ENCODE measurements at places on chromosomes 6 and 20.
A peak's percentile ranks its signal among the peaks of the same experiment; 100 is the strongest.

- no peaks in the 10 kb centered on the region for H3K36me3 ChIP-seq
- no peak overlapping the region for H3K27ac ChIP-seq
- DNase-seq, result no peak
- H3K4me1 ChIP-seq, result no peaks in the 10 kb centered on the region
- no peak overlapping the region for H3K4me3 ChIP-seq
These were observed 223.2 kb downstream of the ERMARD start for GRCh38 chr6:169974663-169975062.

GRCh38 chr6:83252719-83253118, 59.6 kb downstream of the RWDD2A start:
- H3K27me3 ChIP-seq, result no peaks in the 10 kb centered on the region
- H3K36me3 ChIP-seq, result no peaks in the 10 kb centered on the region
- H3K4me3 ChIP-seq, result no peak overlapping the region
- H3K27ac ChIP-seq, result no peak overlapping the region
- H3K4me1 ChIP-seq, result no peaks in the 10 kb centered on the region

- H3K4me1 ChIP-seq, result peaks cover 14% of the 10 kb centered on the region
- H3K27ac ChIP-seq, result peak overlapping the region; percentile 38
- H3K36me3 ChIP-seq, result no peaks in the 10 kb centered on the region
- H3K4me3 ChIP-seq, result peak overlapping the region; percentile 66
These were observed 7.1 kb downstream of the L3MBTL1 start for GRCh38 chr20:43514648-43514999.

GRCh38 chr20:57907131-57908000, 197.6 kb upstream of the PMEPA1 start:
- H3K4me1 ChIP-seq, result no peaks in the 10 kb centered on the region
- H3K27me3 ChIP-seq, result peaks cover 13% of the 10 kb centered on the region
- H3K4me3 ChIP-seq, result no peak overlapping the region
- H3K36me3 ChIP-seq, result no peaks in the 10 kb centered on the region

- H3K4me3 ChIP-seq, result no peak overlapping the region
- H3K36me3 ChIP-seq, result no peaks in the 10 kb centered on the region
- H3K4me1 ChIP-seq, result no peaks in the 10 kb centered on the region
- H3K27me3 ChIP-seq, result no peaks in the 10 kb centered on the region
- no peak for DNase-seq
These were observed 139.5 kb upstream of the CDH4 start for GRCh38 chr20:61112515-61112914.

DNA sequence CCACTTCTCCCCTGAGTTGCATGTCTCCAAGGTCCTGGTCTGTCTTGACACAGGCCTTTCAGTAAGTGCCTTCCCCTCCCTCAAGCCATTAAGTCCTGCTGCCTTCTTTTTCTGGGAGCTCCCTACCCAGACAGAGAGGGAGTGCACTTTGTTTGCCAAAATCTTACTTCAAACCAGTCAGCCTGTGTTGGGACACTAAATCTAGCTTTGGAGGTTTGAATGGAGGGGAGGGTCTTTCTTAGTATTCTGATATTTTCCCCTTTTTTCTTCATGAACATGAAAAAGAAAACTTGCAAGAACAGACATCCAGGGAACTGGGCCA, 170.7 kb upstream of the PMEPA1 start:
- no peak overlapping the region for H3K27ac ChIP-seq
- DNase-seq, result no peak
- no peak overlapping the region for H3K4me3 ChIP-seq
- H3K36me3 ChIP-seq, result no peaks in the 10 kb centered on the region
- H3K4me1 ChIP-seq, result no peaks in the 10 kb centered on the region

GRCh38 chr20:54343099-54343498, 132.3 kb upstream of the DOK5 start:
- DNase-seq, result no peak
- H3K4me1 ChIP-seq, result no peaks in the 10 kb centered on the region
- no peaks in the 10 kb centered on the region for H3K36me3 ChIP-seq
- H3K27ac ChIP-seq, result no peak overlapping the region
- H3K4me3 ChIP-seq, result no peak overlapping the region

GRCh38 chr6:25872814-25873213, 1.2 kb downstream of the SLC17A3 start:
- H3K4me1 ChIP-seq, result peaks cover 9% of the 10 kb centered on the region
- H3K27me3 ChIP-seq, result no peaks in the 10 kb centered on the region
- no peaks in the 10 kb centered on the region for H3K36me3 ChIP-seq
- peak; percentile 6 for DNase-seq

GRCh38 chr20:61134296-61135030, 117.6 kb upstream of the CDH4 start:
- no peaks in the 10 kb centered on the region for H3K4me1 ChIP-seq
- no peak for DNase-seq
- H3K27me3 ChIP-seq, result no peaks in the 10 kb centered on the region

DNA sequence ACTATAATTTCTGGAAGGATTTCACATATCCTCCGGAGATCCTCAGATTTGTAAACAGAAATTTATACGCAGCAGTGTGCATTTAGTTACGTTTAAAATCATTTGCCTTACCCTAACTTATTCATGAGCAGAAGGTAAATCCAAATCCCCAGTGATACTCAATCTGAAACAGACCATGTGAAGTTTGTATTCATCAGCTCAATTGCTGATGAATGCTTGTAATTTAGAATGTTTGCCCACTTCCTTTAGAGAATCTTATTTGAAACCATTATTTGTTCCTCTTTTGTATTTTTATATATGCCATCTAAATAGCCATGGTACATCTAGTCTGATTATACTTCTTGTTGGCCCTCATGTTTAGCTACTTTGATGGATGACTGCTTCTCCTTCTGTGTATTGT, 15.4 kb downstream of the TAAR1 start:
- no peaks in the 10 kb centered on the region for H3K27me3 ChIP-seq
- no peak overlapping the region for H3K4me3 ChIP-seq
- no peaks in the 10 kb centered on the region for H3K4me1 ChIP-seq
- DNase-seq, result no peak

DNA sequence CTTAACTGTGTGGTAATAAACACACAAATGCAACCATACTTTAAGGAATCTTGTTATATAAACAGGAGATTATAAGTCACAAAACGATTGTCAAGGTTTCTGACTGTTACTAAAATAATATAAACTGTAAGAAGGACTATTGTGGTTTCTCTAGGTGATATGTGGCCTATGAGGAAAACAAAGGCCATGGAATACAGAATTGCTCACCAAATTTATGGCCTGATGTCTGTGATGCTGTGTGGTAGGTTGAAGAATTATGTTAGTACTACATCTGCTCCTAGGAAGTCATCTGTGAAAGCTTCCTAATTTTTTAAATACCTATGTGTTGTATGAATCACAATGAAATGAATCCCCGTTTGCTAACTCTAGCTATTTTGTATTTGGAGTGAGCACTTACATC, 875.4 kb upstream of the MAP3K7 start:
- no peaks in the 10 kb centered on the region for H3K36me3 ChIP-seq
- H3K27me3 ChIP-seq, result no peaks in the 10 kb centered on the region
- no peak overlapping the region for H3K4me3 ChIP-seq

- peaks cover 22% of the 10 kb centered on the region for H3K27me3 ChIP-seq
- peaks cover 17% of the 10 kb centered on the region for H3K4me1 ChIP-seq
- DNase-seq, result no peak
These were observed 42.6 kb upstream of the ZNFX1 start for GRCh38 chr20:49320460-49320859.

GRCh38 chr6:3561725-3562124, 104.9 kb upstream of the SLC22A23 start:
- H3K4me1 ChIP-seq, result no peaks in the 10 kb centered on the region
- H3K27ac ChIP-seq, result no peak overlapping the region
- no peaks in the 10 kb centered on the region for H3K27me3 ChIP-seq

- no peaks in the 10 kb centered on the region for H3K36me3 ChIP-seq
- H3K4me1 ChIP-seq, result peaks cover 58% of the 10 kb centered on the region
- peak overlapping the region; percentile 94 for H3K27ac ChIP-seq
- no peaks in the 10 kb centered on the region for H3K27me3 ChIP-seq
- DNase-seq, result no peak
- peak overlapping the region; percentile 76 for H3K4me3 ChIP-seq
These were observed 1.4 kb downstream of the TOP1 start for GRCh38 chr20:41030061-41030460.

- no peaks in the 10 kb centered on the region for H3K36me3 ChIP-seq
- H3K27me3 ChIP-seq, result no peaks in the 10 kb centered on the region
- no peaks in the 10 kb centered on the region for H3K4me1 ChIP-seq
- H3K27ac ChIP-seq, result no peak overlapping the region
- no peak overlapping the region for H3K4me3 ChIP-seq
These were observed 177.5 kb upstream of the GGTLC1 start for GRCh38 chr20:24166123-24166381.

GRCh38 chr20:33418033-33418432, 16.7 kb upstream of the CDK5RAP1 start:
- DNase-seq, result no peak
- H3K27ac ChIP-seq, result no peak overlapping the region
- H3K36me3 ChIP-seq, result no peaks in the 10 kb centered on the region
- no peak overlapping the region for H3K4me3 ChIP-seq

- H3K4me3 ChIP-seq, result no peak overlapping the region
- H3K27me3 ChIP-seq, result no peaks in the 10 kb centered on the region
These were observed 6.9 kb downstream of the PTK7 start for GRCh38 chr6:43082806-43083655.

GRCh38 chr6:135883045-135883444, 31.5 kb downstream of the PDE7B start:
- H3K36me3 ChIP-seq, result no peaks in the 10 kb centered on the region
- H3K27me3 ChIP-seq, result no peaks in the 10 kb centered on the region
- no peak overlapping the region for H3K4me3 ChIP-seq
- H3K4me1 ChIP-seq, result peaks cover 35% of the 10 kb centered on the region
- no peak for DNase-seq
- H3K27ac ChIP-seq, result no peak overlapping the region

- no peaks in the 10 kb centered on the region for H3K36me3 ChIP-seq
- peaks cover 51% of the 10 kb centered on the region for H3K4me1 ChIP-seq
- H3K4me3 ChIP-seq, result no peak overlapping the region
- no peak for DNase-seq
- H3K27ac ChIP-seq, result no peak overlapping the region
- H3K27me3 ChIP-seq, result no peaks in the 10 kb centered on the region
These were observed 196.3 kb downstream of the BCAS1 start for GRCh38 chr20:53874104-53874503.

- H3K4me3 ChIP-seq, result no peak overlapping the region
- DNase-seq, result no peak
- H3K4me1 ChIP-seq, result peaks cover 20% of the 10 kb centered on the region
- no peaks in the 10 kb centered on the region for H3K36me3 ChIP-seq
These were observed 107.7 kb downstream of the JPH2 start for GRCh38 chr20:44079291-44079690.

GRCh38 chr6:12126051-12126450, 113.9 kb downstream of the HIVEP1 start:
- H3K27ac ChIP-seq, result no peak overlapping the region
- H3K4me1 ChIP-seq, result peaks cover 36% of the 10 kb centered on the region
- H3K4me3 ChIP-seq, result no peak overlapping the region
- H3K27me3 ChIP-seq, result no peaks in the 10 kb centered on the region
- peak; percentile 27 for DNase-seq

GRCh38 chr6:18978337-18979128, 591.4 kb downstream of the RNF144B start:
- no peak overlapping the region for H3K4me3 ChIP-seq
- no peaks in the 10 kb centered on the region for H3K27me3 ChIP-seq
- no peak for DNase-seq
- H3K4me1 ChIP-seq, result no peaks in the 10 kb centered on the region
- H3K36me3 ChIP-seq, result no peaks in the 10 kb centered on the region

DNA sequence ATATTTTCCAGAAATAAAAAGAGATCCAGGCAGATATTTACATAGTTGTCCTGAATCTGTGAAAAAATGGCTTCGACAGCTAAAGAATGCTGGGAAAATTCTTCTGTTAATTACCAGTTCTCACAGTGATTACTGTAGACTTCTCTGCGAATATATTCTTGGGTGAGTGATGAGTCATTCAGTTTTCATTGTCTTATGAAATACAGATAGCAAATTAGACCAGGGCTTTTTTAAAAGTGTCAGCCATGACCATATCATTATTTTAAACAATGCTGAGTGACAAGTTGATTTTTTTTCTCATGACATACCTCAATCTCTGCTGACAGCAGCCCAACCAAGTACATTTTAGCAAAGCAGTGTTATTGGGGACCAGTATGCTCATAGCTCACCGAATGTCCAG, 32.8 kb downstream of the TSPYL4 start:
- no peak overlapping the region for H3K4me3 ChIP-seq
- no peak overlapping the region for H3K27ac ChIP-seq
- H3K27me3 ChIP-seq, result no peaks in the 10 kb centered on the region
- no peaks in the 10 kb centered on the region for H3K4me1 ChIP-seq
- no peak for DNase-seq

DNA sequence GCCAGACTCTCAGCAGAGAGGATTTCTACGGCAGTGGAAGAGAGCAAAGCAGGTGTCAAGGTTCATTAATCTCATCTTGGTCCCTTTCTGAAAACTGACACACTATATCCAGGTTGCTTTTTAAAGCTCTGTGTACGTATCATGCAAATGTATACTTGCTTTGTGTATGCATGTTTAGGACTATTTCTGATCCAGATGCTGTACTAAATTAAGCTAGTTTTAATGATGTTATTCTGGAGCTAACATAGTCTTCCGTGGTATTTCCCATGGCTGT, 59.2 kb upstream of the SNX9 start:
- peak overlapping the region; percentile 5 for H3K4me3 ChIP-seq
- H3K27ac ChIP-seq, result no peak overlapping the region
- DNase-seq, result no peak
- peaks cover 60% of the 10 kb centered on the region for H3K4me1 ChIP-seq

DNA sequence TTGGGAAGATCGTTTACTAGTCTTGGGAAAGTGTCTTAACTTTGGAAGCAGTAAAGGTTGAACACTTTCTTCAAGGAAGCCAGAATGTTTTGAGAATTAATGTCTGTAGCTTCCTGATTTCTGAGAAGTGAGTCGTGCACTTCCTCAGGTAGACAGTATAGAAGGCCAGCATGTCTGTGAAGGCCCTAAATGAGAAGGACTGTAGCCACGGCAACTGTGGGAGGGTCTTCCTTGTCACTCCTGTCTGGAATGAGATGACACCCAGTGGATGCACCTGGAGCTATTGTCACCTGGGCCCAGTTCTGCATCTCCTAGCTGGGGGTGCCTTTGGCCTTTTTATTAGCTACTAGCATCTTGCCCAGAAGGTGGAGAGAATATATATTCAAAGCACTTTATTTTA, 8.8 kb downstream of the STX16 start:
- no peaks in the 10 kb centered on the region for H3K36me3 ChIP-seq
- peak overlapping the region; percentile 21 for H3K27ac ChIP-seq
- DNase-seq, result no peak
- H3K27me3 ChIP-seq, result no peaks in the 10 kb centered on the region
- peak overlapping the region; percentile 40 for H3K4me3 ChIP-seq
- H3K4me1 ChIP-seq, result peaks cover 89% of the 10 kb centered on the region

DNA sequence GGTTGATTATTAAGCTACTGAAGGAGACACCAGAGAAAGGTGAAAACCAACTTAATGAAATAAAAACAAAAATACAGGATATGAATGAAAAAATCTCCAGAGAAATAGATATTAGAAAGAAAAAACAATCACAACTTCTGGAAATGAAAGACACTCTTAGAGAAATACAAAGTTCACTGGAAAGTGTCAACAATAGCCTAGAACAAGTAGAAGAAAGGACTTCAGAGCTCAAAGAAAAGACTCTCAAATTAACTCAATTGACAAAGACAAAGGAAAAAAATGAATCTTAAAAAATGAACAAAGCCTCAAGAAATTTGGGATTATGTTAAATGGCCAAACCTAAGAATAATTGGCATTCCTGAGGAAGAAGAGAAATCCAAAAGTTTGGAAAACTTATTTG, 10.3 kb upstream of the MCM9 start:
- no peaks in the 10 kb centered on the region for H3K4me1 ChIP-seq
- H3K27me3 ChIP-seq, result no peaks in the 10 kb centered on the region
- no peak overlapping the region for H3K27ac ChIP-seq
- DNase-seq, result no peak

Measured in CD8-positive, alpha-beta memory T cell (primary cell).